ENCODE measurements at places on chromosomes 6 and 20. TPM values are rescaled to one million over a fixed set of nuclear protein-coding genes. Genes with fewer than 3 reads are reported as not detected.

DNA sequence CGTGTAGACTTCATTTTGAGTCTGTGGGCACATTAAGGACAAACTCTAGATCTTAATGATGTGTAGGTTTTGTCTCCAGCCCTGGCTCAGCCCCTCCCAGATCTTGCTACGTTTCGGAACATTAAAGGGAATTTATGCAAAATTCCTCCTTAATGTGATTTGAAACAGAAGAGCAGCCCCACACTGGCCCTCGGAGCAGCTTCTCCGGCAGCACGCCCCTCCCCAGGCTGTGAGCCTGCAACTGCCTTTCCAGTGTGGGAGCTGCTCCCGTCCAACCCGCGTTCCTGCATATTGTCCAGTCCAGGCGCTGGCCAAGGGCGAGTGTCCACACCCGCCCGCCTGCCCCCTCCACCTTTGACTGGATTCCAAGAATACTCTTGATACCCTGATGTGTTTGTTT, 257.2 kb downstream of the TAF4 start:
- DNase-seq = no peak

GRCh38 chr6:166258854-166259276, 49.3 kb downstream of the PRR18 start:
- DNase-seq = peak; percentile 53

GRCh38 chr20:24134930-24135329, 146.4 kb upstream of the GGTLC1 start:
- DNase-seq = no peak

DNA sequence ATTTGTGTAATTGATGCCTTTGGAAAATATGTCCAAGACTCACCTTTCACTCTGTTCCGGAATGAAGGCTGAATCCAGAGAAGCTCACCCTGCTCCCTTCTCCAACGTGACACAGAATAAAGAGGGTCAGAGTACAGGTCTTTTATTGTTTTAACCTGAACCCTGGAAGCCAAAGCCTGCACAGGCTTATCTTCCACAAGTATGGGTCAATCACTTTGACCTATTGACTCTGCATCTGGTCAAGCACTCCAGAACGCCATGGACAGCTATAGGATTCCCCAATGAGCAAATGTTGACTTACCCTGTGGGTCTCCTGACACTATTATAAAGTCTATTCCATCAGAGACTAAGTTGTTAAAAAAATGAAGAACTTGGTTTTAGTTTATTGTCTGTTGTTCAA, 158.4 kb upstream of the MYLIP start:
- DNase-seq = no peak

- DNase-seq = peak; percentile 59
Measured at GRCh38 chr6:134519465-134519864, 201.6 kb upstream of the SGK1 start.

DNA sequence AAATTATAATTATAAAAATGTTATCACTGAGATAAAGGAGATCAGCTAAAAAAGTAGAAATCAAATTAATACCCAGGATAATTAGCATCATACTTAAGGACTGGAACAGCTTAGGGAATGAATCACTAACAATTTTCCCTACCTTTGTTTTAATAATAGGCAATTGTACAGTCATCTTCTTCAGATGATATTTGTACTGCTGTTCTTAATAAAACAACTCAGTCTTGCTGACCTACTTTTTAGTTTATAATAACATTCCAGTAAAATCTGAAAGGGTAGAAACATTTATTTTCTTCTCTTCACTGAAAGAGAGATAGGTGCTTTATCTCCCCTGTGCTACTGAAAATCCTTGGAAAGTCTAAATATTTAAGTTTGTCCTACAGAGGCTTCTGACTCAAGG, 271.2 kb upstream of the THEMIS start:
- DNase-seq = no peak

DNA sequence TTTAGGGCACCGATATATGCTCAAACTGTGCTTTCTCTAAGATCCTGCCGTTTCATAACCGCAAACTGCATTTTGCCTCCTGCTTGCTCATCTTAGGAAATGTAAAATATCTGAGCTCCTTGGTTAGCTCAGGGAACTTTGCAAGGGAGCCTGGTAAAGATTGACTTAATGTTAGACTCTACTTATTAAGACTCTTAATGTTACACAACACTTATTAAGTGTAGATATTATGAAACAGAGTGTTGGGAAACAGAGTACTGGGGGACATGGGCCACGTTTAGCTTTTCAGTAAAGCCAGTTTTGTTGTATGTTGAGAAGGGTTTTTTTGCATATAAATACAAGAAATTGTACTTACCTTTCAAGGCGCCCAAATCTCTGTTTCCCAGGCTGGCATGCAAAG, 1.9 kb downstream of the LTV1 start:
- no peak for DNase-seq

DNA sequence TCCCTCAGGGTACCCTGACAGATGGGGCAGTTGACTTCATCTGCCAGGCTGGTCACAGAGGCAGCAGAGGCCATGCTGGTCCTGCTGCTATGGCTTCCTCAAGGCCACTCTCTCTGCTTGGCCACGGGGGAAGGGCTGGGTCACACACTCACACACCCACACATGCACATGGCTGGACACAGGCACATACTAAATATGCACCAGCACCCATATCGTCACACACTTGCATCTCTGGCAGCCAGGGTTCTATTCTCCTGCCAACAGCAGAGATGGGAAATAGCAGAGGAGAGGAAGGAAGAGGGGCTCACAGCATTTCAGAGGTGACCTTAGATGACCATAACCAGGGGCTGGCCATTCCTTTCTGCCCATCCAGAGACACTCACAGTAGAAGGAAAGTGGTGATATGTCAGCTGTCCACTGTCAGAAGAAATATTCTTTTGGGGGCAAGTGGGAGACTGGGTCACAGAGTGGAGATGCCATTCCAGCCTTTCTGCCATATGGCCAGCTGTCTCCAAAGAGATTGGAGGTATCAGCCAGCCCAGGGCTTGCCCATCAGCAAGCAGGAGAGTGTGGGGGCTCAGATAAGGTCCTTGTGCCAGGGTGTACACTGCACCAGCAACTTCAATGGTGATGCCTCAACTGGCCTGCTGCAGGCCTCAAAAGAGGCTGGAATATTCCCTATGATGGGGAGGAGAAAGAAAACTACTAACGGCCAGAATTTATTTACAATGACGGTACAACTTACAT, at the start of gene TRIM10:
Gene TRIM10, minus strand, starts transcription at position 427 of the 747 bp plus-strand sequence. Its CDS starts 353 bp downstream, at position 74.
- DNase-seq = no peak

- no peak for DNase-seq
Measured at GRCh38 chr20:24432046-24432442, 37.4 kb upstream of the SYNDIG1 start.

DNA sequence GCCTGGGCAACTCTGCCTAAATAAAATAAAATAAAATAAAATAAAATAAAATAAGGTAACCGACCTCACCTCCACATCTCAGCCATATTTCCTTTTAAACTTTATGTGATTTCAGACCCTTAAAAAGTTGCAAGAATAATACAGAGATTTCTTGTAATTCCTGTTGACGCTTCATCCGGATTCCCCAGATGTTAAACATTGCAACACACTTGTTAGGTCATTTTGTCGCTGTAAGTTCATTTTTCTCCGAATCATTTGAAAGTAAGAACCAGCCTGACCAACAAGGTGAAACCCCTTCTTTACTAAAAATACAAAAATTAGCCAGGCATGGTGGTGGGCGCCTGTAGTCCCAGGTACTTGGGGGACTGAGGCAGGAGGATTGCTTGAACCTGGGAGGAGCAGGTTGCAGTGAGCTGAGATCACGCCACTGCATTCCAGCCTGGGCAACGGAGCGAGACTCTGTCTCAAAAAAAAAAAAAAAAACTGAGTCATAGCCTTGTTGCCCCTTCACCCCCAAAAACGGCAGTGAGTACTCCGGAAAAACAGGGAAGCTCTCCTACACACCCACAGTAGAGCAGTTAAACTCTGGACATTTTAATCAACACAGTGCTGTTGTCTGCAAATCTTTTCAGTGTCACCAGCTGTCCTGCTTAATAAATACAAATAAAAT, 5.9 kb downstream of the PYGB start:
- DNase-seq = no peak

GRCh38 chr6:159372333-159372732, 203.1 kb downstream of the FNDC1 start:
- DNase-seq = no peak

GRCh38 chr20:44888226-44889103, 3.0 kb downstream of the YWHAB start:
- DNase-seq = no peak

GRCh38 chr20:7984192-7984591, 35.4 kb downstream of the TMX4 start:
- DNase-seq = no peak

DNA sequence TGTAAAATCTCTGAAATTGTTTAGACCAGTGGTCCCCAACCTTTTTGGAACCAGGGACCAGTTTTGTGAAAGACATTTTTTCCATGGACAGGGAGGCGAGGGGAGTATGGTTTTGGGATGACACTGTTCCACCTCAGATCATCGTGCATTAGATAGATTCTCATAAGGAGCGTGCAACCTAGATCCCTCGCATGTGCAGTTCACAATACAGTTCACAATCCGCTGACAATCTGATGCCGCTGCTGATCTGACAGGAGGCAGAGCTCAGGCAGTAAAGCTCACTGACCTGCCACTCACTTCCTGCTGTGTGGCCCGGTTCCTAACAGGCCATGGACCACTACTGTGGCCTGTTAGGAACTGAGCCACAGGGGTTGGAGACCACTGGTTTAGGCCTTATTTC, 115.2 kb downstream of the EPM2A start:
- no peak for DNase-seq

DNA sequence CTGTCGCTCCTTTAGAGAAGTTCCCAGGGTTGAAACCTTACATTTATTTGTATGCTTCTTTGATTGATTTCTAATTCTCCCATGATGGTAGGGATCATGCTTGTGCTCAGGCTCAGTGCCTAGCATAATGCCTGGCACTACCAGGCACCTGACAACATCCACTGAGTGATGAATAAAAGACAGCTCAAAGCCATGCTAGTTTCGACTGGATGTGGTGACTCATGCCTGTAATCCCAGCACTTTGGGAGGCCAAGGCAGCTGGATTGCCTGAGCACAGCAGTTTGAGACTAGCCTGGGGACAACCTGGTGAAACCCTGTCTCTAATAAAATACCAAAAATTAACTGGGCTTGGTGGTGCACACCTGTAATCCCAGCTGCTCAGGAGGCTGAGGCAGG, 11.6 kb upstream of the CD164 start:
- no peak for DNase-seq

GRCh38 chr6:105907301-105907700, 178.8 kb upstream of the PRDM1 start:
- no peak for DNase-seq

- no peak for DNase-seq
Measured at GRCh38 chr6:69631552-69632346, 165.1 kb downstream of the LMBRD1 start.

GRCh38 chr6:125667326-125667725, 82.1 kb upstream of the HEY2 start:
- no peak for DNase-seq

GRCh38 chr6:149217466-149217888, 100.0 kb upstream of the TAB2 start:
- no peak for DNase-seq

- DNase-seq = no peak
Measured at GRCh38 chr6:35356391-35356790, 14.0 kb downstream of the PPARD start.

GRCh38 chr20:60884277-60884676, 367.8 kb upstream of the CDH4 start:
- no peak for DNase-seq

GRCh38 chr6:3471711-3472110, 14.9 kb upstream of the SLC22A23 start:
- no peak for DNase-seq

- DNase-seq = no peak
Measured at GRCh38 chr6:3744211-3744900, 7.2 kb downstream of the PXDC1 start.

DNA sequence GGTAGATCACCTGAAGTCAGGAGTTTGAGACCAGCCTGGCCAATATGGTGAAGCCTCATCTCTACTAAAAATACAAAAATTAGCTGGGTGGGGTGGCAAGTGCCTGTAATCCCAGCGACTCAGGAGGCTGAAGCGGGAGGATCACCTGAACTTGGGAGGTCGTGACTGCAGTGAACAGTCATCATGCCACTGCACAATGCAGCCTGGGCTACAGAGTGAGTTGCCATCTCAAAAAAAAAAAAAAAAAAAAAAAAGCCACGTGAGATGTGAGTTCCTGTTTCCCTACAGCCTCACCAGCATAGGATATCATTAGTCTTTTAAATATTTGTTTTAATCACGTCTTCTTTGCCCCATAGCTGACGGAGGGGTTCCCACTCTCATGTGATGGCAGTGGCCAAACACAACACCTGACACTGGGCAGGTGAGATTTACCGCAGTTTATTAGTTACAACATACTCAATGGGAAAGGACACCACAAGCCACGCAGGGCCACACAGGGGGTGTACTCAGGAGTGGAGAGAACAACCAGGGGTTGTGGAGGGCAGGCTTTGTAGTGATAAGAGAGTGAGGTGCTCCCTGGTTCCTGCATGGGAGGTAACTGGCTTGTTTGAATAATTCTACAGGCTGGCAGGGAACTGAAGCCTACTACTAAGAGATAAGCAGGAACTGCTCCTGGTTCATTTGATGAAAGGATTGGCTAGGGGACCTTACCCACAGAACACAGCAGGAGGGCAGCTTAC, 4.6 kb upstream of the LZTS3 start:
- no peak for DNase-seq

DNA sequence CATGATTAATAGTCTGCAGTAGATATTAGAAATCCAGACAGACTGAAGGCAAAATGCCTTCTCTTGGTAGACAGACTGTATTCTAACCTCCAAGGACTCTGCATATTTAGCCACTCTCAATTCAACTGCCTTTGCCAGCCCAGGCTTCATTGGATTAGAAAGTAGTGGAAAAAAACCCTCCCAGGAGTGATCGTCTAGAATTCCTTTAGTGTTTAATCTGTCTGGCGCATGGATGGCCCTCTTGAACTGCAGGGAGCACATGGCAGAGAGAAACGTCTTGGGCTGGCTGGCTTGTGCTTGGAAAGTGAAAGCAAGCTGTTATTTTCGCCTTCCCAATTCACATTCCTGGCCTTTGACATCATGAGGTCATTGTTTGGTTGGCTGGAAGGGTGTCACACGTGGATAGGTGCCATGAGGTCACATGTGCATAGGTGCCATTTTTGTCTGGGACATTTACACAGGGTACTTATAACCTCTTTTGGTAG, 30.9 kb upstream of the NEDD9 start:
- DNase-seq = no peak

UFL1 gene
- 27.3 TPM for total RNA-seq

HCK gene
- total RNA-seq = not detected

SLC22A3 gene
- not detected for total RNA-seq

AVP gene
- total RNA-seq = not detected

MYLK4 gene
- 0.16 TPM for total RNA-seq

OLIG3 gene
- not detected for total RNA-seq

TRIM31 gene
- not detected for total RNA-seq

CCN2 gene
- total RNA-seq = not detected

Measured in activated CD4-positive, alpha-beta T cell treated with anti-CD3 and anti-CD28 coated beads for 36 hours (primary cell).